ENCODE measurements at places on chromosomes 2 and 18.

- no peak for DNase-seq
Measured at GRCh38 chr2:241203218-241204009, 14.9 kb downstream of the ANO7 start.

DNA sequence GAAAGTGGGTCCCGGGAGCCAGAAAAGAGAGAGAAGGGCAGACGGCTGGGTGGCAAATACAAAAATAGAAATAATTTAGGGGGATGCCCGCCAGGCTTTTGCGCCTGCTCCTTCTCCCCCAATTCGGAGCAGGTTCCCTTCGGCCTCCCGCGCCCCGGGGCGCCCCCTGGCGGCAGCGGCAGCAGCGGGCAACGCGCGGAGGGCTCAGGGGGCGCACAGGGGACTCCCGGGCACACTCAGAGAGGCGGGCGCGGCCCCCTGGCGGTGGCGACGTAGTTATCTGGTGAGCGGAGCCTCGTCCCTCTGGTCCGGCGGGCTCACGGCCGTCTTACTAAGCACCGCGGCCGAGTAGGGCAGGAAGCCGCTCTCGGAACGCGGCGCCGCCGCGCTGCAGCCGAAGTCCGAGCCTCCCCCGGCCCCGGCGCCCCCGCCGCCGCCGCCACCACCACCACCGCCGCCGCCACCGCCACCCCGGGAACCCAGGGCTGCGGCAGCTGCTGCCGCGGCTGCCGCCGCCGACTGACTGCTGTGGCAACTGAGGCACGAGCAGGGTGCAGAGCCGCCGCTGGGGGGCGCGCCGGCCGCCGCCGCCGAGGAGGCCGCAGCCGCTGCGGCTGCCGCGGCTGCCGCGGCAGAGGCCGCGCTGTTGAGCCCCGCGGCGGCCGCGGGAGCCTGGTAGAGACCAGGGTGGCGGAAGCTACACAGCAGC lies 3.8 kb downstream of the EVX2 start:
- DNase-seq: no peak

GRCh38 chr2:11810237-11810977 lies 64.0 kb downstream of the LPIN1 start:
- no peak for DNase-seq

- no peak for DNase-seq
Measured at GRCh38 chr2:86621280-86621943, 2.3 kb downstream of the RNF103 start.

GRCh38 chr18:66533693-66534092 lies 70.2 kb downstream of the CDH19 start:
- DNase-seq: no peak

DNA sequence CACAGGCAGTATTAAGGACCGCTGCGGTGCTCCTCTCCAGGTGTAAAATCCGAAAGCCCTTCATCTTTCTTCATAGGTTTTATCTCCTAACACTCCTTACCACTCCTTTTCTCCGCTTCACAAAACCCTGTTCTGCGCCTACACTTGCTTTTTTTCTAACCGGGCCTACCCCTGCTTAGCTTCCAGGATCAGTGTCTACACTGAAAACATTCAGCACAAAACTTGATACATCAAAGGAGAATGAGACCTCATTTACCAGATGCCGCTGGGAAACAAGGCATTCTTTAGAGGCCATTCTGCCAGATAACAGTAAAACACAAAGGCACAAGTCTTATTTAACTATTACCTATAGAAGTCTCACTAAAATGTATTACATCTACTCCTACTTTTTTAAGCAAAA lies 13.1 kb downstream of the CHST10 start:
- DNase-seq: no peak

DNA sequence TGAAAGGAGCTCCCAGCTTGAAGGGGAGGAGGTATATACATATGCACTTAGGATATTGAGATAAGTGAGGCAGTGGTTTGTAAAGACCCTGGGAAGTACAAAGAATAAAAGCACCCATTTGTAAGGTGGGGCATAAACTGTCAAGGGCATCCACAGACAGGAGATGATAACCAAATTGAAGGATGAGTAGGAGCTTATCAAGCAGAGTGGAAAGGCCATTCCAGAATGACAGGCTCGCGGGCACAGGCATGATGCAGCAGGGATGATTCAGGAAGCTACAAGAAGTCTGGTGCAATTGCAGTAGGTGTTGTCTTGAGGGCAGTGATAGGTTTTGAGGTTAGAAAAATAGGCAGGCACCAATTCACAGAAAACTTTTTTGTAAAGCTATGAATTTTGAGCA lies 504.8 kb downstream of the PIK3C3 start:
- no peak for DNase-seq

DNA sequence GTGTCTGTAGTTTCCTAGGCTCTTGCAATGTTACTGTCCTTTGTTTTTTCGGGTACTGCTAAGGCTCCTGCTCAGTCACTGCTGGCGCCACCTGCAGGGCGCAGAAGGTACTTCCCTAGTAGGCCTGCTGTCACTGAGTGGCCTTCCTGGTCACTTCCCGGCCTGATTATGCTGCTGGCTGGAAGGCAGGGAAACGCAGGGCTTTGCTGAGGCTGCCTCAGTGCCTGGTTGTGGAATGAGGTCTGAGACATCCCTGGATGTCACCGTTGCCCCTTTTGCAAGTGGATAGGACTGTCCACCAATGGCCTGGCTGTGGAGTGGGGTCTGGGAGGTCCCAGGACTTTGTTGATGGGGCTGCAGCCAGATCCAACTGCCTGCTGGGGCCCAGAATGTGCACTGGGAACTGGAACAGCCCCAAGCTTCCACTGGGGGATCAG lies 13.1 kb downstream of the DAW1 start:
- peak; percentile 55 for DNase-seq

DNA sequence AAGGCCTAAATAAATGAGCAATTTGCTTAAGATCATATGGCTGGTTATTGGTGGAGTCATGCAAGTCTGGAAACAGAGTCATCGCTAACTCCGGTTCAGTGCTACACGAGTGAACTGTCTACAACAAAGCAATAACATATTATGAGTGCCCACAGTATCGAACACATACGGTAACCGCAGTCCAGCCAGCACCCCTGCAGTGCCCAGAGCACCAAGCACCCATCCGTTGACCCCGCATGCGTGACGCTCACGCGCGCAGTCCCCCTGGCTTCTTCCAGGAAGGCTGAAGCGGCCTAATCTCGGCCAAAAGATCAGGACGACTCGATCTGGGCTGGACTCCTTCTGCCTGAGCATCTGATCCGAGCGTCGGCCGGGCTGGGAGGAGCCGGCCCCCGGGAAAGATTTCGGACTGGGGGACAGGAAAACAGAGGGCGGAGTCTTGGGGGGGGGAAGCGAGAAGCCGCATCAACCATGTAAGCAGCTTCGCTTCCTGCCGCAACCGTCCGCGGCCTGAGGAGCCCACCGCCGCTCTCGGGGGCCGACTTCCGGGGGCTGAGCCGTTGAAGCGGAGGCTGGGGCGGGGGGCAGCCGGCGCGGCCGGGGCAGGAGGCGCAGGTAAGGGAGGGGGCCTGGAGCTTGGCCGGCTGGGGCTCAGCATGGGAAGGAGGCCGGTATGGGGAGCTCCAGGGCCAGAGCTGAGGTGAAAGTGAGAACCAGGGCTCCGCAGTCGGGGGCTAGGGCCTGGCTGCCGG lies at the start of gene PIKFYVE:
PIKFYVE (plus strand) TSS at position 455 of the 752 bp plus-strand sequence. CDS start 5,265 bp downstream, outside the sequence.
- DNase-seq: peak; percentile 88

- DNase-seq: no peak
Measured at GRCh38 chr2:204021290-204022081, 84.9 kb downstream of the ICOS start.

DNA sequence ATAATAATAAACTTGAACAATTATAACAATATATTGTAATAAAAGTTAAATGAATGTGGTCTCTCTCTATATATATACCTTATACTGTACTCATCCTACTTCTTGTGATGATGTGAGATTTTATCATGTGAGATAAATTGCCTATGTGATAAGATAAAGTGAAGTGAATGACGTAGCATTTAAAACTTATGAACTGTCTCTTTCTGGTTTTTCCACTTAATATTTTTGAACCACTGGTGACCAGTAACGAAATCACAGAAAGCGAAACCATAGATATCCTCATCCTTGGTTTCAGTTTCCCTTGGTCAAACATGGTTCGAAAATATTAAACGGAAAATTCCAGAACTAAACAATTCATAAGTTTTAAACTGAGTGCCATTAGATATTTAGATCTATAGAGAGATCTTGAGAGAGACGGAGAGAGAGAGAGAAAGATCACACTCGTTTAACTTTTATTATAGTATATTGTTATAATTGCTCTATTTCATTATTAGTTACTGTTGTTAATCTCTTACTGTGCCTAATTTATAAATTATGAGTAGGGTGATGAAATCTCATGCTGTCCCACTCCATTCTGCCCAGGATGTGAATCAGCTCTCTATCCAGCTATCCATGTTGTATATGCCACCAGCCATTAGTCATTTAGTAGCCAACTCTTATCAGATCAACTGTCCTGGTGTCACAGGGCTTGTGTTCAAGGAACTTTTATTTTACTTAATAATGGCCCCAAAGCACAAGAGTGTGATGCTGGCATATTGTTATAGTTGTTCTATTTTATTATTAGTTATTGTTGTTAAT lies 156.8 kb downstream of the THADA start:
- no peak for DNase-seq

GRCh38 chr2:174768557-174768956 lies 4.3 kb upstream of the CHRNA1 start:
- no peak for DNase-seq

- no peak for DNase-seq
Measured at GRCh38 chr2:223420048-223420447, 182.1 kb downstream of the SCG2 start.

DNA sequence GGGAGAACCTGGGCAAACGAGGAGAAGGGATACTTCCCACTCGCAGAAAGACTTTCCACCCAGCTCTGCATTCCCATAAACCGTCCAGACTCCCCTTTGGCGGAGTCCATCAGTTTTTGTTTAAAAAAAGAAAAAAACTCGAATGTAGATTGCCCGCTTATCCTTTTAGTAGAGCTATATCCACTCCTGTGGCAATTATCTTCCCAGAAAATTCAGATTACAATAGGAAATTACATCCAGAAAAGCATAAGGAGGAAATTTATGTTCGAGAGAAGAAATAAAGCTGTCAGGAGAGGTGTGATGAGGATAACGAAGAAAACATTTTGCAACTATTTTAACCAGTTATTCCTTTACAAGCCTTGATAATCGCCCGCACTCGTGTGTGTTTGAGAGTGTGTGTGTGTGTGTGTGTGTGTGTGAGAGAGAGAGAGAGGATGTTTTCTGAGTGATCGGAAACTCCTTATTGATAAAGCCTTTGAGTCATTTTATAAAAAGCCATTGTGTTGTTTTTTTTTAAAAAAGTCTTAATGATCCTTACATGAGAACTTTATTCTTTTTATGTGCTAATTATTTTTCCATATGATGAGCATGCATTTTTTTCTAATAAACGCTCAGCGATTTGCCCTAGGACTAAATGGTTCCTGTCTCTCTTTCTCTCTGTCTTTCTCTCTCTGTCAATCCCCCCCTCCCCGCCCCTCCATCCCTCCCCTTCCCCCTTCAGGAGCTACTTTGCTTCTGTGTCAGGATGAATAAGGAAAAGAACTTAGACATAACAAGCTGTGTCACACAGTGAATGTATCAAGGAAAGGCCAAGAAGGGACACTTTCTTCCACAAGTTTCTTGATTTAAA lies 1.1 kb upstream of the PPP3R1 start:
- peak; percentile 4 for DNase-seq

GRCh38 chr18:62781893-62782292 lies 66.6 kb downstream of the PHLPP1 start:
- DNase-seq: no peak

DNA sequence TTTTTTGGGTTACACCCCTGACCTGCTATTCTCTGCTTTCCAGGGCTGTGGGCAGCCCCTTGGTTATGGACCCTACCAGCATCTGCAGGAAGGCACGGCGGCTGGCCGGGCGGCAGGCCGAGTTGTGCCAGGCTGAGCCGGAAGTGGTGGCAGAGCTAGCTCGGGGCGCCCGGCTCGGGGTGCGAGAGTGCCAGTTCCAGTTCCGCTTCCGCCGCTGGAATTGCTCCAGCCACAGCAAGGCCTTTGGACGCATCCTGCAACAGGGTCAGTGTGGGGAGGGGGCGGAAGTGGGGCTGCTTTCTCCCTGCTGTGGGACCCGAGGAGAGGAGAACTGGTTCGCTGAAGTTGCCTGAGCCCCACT lies 9.7 kb upstream of the WNT10A start:
- no peak for DNase-seq

- no peak for DNase-seq
Measured at GRCh38 chr2:212938144-212938793, 213.1 kb downstream of the IKZF2 start.

- DNase-seq: no peak
Measured at GRCh38 chr2:27316655-27317412, 6.1 kb downstream of the MPV17 start.

- no peak for DNase-seq
Measured at GRCh38 chr2:167406558-167406957, 518.3 kb downstream of the XIRP2 start.

- DNase-seq: no peak
Measured at GRCh38 chr18:51069885-51070284, 39.9 kb downstream of the SMAD4 start.

DNA sequence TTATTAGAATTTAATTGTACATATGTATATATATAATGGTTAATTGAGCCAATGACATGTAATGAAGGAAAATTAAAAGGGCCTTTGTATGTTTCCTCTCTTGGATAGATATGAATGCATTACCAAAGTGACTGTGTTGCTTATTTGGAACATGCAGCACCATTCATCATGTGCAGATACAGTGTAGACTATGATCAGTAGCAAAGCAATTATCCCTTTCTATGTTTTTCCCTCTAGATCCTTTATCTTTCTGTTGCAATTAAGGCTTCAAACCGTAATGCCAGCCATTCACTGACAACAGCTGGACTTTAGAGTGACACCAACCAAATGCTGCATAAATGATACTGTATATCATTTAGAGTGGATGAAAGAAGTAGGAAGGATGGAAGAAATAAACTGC lies 565.2 kb downstream of the NRXN1 start:
- no peak for DNase-seq

DNA sequence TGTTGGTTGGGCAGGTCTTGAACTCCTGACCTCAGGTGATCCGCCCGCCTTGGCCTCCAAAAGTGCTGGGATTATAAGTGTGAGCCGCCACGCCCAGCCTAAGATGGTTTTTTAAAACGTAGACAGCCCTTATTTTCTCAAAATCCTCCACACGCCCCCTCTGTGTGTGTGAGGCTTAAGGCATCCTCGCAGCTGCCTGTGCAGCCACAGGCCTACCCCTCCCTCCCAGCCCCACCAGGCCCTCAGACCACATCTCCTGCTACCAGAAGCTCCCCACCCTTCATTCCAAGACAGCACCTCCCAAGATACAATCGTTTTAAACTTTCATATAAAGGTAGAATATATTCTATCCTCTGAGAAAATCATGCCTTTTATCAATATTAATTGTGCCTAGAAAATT lies 4.8 kb downstream of the ANO7 start:
- no peak for DNase-seq

All from CD8-positive, alpha-beta memory T cell (primary cell).